ENCODE measurements at places on chromosomes 6 and 20.

- DNase-seq, result no peak
Measured at GRCh38 chr6:25100288-25100687, 164.5 kb upstream of the RIPOR2 start.

- no peak for DNase-seq
Measured at GRCh38 chr20:2820896-2821869, 5.0 kb downstream of the TMEM239 start.

DNA sequence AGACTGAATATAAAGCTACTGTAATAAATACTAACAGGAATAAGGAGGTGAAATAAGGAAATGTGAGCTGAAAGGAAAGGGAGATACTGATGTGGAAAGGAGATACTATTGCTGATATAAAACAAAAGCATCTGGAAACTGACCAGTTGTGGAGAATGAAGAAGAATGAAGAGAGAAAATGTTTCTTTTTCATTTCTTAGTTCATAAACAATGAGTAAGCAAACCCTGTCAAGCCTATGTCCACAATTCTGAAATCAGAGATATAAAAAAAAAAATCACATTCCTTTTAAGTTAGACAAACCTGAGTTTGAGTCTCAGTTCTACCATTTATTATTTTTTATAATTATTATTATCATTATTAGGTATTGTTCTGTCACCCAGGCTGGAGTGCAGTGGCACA lies 121.6 kb upstream of the GJE1 start:
- no peak for DNase-seq

DNA sequence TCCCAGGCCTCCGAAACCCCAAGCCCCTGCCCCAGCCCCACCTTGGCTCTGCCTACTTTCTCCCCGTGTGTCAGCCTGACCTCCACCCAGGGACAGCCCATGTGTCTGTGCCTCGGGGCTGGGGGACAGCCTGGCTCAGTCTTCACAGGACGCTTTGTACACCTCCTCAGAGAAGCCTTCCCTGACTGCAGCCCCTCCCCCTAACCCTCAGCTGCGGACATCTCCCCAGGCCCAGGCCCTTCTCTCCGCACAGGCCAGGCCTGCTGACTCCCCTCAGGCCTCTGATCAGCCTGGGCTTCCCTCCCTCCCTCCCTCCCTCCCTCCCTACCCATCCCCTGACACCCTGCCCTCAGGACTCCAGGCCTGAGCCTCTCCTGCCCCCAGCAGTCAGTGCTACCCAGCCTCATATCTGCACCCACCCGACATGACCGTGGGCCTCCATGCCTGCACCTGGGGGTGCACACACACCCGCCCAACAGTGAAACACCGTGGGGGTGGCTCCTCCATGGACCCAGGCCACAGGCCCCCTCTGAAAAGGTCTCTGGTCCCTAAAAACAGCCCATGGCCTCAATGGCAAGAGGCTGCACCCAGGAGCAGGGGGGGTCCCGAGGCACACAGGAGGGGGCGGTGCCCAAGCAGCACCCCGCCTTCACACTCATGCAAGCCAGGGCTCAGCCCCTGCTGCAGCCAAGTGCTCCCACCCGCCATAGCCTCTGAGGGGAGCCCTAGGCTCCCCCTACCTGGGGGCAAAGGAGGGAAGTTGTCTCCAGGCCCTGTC lies 12.9 kb downstream of the LAMA5 start:
- no peak for DNase-seq

GRCh38 chr20:25318471-25319240 lies 70.8 kb downstream of the PYGB start:
- no peak for DNase-seq

- no peak for DNase-seq
Measured at GRCh38 chr6:109178921-109179320, 83.6 kb downstream of the CEP57L1 start.

- DNase-seq, result no peak
Measured at GRCh38 chr6:37538107-37538506, 38.4 kb upstream of the CCDC167 start.

DNA sequence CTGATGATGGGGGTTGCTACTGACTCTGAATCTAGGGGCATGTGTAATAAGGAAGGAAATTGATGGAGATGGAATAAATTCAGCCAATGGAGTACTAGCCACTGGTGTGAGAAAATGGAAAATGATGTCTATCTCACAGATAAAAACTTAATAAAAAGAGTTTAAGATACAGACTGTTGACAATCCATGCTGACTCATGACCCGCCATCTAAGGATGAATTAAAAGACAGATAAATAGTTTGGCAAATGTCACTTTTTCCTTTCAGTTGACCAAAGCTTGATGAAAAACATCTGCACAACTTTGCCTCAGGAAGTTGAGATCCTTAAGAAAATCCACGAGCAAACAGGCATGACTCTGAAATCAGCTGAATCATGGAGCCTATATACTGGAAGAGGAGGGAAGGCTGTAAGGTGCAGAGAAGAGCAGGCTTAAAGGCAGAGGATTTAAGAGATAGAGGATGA lies 82.6 kb upstream of the BMP5 start:
- no peak for DNase-seq

- DNase-seq, result no peak
Measured at GRCh38 chr6:139577763-139578604, 203.5 kb upstream of the CITED2 start.

GRCh38 chr20:58094698-58095097 lies 133.8 kb downstream of the ANKRD60 start:
- no peak for DNase-seq
